Epithelial cell of proximal tubule (primary cell): ENCODE measurements at places on chromosomes 7 and 10.

- DNase-seq = no peak
Measured at GRCh38 chr7:152673897-152674296, 2.0 kb downstream of the XRCC2 start.

- DNase-seq = no peak
Measured at GRCh38 chr10:132449051-132449810, 52.2 kb downstream of the PWWP2B start.

GRCh38 chr10:130787243-130787642 is 524.3 kb downstream of the TCERG1L start:
- no peak for DNase-seq

DNA sequence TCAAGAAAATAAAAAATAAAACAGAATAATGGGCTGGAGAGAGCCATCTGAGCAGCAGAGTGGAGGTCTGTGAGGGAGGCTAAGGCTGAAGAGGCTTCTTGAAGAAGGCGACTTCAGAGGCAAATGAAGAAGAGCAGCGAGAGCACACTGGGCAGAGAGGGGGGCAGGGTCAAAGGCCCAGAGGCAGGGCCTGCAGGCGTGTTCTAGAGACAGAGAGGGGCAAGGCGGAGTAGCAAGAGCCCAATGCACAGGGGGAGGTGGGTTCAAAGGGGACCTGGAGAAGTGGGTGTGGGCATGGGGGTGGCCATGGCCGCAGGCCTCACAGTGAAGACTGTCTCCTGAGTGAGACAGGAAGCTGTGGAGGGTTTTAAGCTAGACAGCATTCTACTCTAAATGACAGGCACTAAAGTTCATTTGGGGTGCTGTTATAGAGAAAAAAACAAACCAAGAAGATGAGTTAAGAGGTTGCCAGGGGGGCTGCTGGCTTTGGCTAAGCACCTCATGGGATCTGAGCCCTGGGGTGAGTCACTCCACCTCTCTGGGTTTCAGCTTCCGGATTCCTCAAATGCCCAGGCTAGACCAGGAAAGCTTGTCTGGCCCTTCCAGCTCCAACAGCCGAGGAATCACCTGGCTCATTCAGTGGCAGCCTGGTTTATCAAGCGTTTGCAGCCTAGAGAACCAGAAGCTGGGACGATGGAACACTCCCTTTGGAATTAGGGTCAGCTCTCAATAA is 81.7 kb downstream of the DLG5 start:
- peak; percentile 70 for DNase-seq

DNA sequence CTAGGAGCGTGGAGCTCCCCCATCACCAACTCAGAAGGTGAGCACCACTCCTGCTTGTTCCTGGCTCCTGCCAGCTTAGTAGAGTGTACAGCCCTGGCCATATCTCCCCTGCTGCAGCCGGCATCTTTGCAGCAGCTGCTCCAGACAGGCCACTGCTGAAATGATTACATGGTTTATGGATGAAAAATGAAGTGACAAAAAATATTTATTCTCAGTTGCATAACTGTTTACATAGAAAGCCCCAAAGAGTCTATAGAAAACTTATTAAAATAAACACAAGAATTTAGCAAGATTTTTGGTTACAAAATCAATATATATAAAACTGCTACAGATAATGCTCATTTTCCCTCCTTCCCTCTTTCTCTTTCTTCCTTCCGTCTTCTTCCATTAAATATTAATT is 27.2 kb downstream of the C10orf67 start:
- no peak for DNase-seq

DNA sequence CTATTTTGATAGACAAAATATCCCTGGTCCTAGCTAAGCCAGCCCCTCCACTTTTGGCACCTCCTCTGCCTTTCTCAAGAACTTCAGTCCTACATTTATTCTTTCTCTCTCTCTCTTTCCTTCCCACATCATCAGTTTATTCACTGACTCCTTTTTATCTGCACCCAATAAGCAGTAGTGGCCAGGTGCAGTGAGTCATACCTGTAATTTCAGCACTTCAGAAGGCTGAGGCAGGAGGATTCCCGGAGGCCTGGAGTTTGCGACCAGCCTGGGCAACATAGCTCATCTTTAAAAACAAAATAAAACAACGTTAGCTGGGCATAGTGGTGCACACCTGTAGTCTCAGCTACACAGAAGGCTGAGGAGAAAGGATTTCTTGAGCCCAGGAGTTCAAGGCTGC is 19.4 kb upstream of the NRP1 start:
- no peak for DNase-seq

GRCh38 chr7:33596686-33597085 is 308.7 kb upstream of the BMPER start:
- DNase-seq = no peak

- DNase-seq = no peak
Measured at GRCh38 chr7:37416378-37417106, 32.1 kb downstream of the ELMO1 start.

GRCh38 chr7:66204822-66205740 is at the start of gene TPST1:
Gene TPST1, plus strand, starts transcription at chr7:66205334. Its CDS starts 35,092 bp downstream, at chr7:66240426.
- no peak for DNase-seq

DNA sequence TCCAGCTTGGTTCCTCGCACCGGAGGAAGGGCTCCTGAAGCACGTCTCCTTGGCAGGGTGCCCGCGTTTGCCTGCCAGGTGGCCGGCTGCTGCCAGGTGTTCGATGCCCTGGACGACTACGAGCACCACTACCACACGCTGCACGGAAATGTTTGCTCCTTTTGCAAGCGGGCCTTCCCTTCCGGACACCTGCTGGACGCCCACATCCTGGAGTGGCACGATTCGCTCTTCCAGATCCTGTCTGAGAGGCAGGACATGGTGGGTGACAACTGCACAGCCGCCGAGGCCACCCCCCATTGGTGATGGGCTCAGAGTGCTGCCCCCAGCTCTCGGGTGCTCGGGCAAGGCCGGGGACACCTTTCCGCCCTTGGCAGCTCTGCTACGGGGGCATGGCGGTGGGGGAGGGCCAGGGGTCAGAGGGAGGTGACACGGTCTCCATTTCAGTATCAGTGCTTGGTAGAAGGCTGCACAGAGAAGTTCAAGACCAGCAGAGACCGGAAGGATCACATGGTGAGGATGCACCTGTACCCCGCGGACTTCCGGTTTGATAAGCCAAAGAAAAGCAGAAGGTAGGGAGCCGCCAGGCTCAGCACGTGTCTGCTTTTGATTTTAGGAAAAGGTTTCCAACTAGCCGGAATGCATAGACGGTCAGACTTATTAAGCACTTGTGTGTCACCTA is 1.1 kb downstream of the ZNF511 start:
- DNase-seq = no peak

DNA sequence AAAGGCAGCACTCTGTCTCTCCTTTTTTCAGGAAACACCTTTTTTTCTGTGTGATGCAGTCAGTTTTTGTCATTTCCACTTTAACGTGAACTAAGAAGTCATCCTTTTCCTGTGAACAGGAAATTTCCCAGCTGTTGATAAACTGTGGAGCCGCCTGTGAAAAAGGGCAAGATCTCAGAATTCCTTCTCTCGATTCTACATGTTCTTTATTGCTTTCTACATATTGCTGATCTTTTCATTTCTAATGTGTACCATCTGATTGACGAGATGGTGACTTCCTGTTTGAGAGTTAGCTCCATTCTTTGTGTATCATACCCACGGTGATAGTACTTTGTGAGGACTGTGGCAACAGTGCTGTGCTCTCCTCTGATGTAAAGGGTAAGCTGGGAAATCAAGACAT is 50.4 kb downstream of the ADD3 start:
- DNase-seq = no peak

DNA sequence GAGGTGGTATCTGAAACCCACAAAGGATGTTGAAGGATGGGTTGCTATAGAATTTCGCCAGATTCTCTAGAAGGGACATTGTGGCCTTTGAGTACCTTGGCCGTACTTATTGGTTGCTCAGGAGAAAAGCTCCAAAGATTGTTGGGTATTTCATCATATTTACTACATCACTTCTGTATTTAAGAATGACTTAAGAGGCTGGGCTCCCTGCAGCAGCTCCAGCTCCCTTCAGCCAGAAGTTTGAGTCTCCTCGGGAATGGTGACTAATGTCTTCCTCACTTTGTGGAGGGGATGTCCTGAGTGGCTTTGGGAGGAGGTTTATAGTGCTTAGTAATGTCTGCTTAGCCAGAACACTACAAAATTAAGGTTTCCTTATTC is 18.1 kb downstream of the MINDY4 start:
- no peak for DNase-seq

- no peak for DNase-seq
Measured at GRCh38 chr10:114273910-114274309, 34.9 kb downstream of the VWA2 start.

- DNase-seq = no peak
Measured at GRCh38 chr7:80918399-80918798, 452 bp downstream of the SEMA3C start.

GRCh38 chr7:24587853-24588252 is 14.6 kb downstream of the PALS2 start:
- DNase-seq = no peak

- DNase-seq = no peak
Measured at GRCh38 chr10:110747609-110748464, 103.7 kb downstream of the RBM20 start.

- no peak for DNase-seq
Measured at GRCh38 chr10:96188421-96188820, 58.3 kb downstream of the ZNF518A start.

GRCh38 chr7:139203992-139204391 is 27.0 kb upstream of the UBN2 start:
- no peak for DNase-seq

GRCh38 chr7:108415821-108416536 is 40.3 kb downstream of the NRCAM start:
- peak; percentile 65 for DNase-seq

- DNase-seq = no peak
Measured at GRCh38 chr7:34463830-34464229, 194.2 kb upstream of the NPSR1 start.

DNA sequence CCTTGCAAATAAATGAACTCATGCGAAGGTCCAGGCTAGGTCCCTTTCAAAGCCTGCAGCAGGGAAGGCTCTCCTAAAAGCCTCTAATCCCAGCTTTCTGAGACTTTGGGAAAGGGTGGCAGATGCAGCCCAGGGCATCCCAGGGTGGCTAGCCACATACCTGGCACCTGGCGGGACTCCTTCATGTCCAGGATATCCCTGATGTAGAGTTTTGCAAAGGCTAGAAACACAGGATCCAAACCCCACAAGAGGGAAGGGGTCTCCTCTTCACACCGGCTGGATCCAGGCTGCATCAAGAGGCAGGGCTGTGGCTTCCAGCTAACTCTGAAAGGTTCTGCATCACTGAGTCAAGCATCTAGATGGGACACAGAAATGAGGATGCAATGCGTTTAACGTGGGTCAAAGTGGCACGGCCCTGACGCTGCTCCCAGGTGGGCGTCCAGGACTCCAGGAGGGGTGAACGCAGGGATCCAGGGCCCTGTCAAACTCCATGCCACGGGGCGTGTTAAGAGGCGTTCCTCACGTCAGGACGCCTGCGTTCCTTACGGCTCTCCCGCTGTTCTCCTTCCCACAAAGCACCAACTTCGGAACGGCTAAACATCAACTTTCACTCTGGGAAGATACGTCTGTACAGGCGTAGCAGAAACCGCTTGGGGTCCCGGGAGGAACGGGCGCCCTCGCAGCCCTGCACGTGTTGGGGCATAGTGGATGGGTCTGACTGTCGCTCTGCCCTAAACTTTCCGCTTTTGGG is 507 bp downstream of the STN1 start:
- DNase-seq = no peak

GRCh38 chr10:31708046-31708445 is 220.6 kb downstream of the ARHGAP12 start:
- no peak for DNase-seq

- no peak for DNase-seq
Measured at GRCh38 chr7:38373155-38373554, 99.7 kb upstream of the TARP start.

DNA sequence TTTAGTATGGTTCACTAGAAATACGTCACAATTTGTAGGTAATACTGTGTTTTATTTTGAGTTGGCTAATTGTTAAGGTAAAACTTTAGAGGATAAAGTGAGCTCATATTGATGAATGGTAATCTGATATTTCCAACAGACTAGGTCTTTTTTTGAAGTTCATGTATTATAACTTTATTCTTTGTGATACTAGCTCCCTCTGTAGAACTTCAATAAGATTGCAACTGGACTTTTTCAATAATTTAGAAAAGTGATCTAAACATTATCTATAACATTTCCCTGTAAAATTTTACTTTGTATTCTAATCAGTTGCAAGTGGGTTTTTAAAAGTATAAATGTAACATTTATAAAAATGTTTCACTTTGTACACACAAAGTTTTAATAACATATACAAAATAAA is 83.5 kb downstream of the ADK start:
- no peak for DNase-seq

- no peak for DNase-seq
Measured at GRCh38 chr7:98878365-98879197, at the start of gene TRRAP. Gene TRRAP, plus strand, starts transcription at chr7:98878532. Its CDS starts 2,619 bp downstream, at chr7:98881151.

DNA sequence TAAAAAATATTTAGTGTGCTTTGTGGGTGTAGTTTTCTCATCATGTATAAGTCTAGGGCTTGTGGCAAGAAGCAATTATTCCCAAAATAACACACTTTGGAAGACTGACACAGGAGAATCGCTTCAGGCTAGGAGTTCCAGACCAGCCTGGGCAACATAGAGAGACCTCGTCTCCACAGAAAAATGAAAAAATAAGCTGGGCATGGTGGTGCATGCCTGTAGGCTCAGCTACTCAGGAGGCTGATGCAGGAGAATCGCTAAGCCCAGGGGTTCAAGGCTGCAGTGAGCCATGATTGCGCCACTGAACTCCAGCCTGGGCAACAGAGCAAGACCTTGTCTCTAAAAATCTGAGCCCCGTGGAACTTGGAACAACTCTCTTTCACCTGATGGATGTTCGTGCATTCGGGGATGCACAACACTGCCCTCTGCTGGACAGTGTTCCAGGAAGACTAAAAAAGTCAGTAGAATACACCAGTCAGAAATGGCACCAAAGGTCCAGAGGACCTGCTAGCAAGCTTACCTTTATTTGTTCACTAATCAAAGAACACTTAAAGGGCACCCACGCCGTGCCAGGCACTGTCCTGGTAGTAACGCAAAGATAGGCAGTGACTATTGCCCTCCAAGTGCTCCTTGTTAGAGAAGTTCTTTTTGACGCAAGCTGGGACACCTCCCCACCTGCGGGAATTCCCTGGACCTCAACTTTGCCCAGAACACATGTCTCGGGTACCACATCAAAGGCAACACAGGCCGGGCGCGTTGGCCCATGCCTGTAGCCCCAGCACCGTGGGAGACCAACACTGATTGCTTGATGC is 81.9 kb upstream of the CALN1 start:
- DNase-seq = no peak
